ENCODE measurements at places on chromosomes 1 and 21.
A peak's percentile ranks its signal among the peaks of the same experiment; 100 is the strongest.

DNA sequence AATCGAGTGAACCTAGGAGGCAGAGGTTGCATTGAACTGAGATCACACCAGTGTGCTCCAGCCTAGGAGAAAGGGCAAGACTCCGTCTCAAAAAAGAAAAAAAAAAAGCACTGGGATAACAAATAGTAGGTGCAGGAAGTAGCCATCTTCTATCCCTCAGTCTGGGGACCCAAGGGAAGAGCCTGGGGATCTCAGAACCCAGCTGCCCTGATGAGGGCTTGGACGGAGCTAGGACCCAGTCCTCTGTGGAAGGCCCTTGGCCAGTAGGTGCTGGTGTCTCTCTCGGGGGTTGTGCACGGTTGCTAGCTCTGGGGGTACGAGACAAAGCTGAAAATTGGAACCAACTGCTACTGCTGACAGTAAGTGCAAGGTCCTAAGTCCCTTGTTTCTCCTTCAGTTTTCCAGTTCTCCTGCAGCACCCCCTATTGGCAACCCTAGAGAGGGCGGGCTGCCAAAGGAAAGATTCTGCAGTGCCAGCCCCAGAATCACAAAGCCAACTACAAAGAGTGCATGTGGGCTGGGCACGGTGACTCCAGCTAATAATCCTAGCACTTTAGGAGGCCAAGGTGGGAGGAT lies 57.6 kb upstream of the KIF1B start:
- peak; percentile 43 for DNase-seq

DNA sequence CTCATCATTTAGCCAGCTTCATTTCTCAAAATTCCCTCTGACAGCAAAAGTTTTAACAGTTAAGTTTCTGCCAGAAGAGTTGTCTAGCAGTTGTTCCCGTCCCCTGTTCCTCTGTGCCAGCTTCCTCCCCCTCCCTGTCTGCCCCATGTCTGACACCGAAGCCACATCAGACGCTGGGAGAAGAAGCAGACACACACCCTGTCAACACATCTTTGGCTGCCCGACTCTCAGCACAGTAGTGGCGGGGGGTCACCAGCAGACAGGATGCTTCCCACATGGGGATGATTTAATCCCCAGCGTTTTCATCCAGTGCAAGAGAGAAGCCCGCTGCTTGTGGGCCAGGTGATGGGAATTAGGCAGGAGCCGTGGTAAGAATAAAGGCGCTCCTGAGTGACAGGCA lies 379.4 kb upstream of the RUNX1 start:
- DNase-seq: no peak

- DNase-seq: peak; percentile 29
Measured at GRCh38 chr1:151501474-151501873, 9.7 kb upstream of the CGN start.

DNA sequence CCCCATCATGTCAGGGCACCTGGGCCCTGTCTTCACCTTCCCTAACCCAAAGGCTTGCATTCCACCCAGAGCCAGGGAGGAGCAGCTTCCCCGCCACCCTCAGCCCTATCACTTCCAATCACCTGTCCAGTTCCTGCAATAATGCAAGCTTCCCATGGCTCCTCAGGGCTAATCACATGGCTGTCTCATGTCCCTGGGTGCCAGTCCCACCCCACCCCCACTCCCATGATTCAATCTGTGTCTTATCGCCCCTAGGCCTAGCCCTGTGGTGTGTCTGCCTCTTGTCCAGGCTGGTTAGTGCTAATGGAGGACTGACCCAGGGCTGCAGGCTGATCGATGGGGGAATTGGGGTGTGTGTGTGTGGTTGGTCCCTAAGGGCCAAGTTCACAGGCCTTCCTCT lies 11.0 kb upstream of the PEAR1 start:
- DNase-seq: no peak

DNA sequence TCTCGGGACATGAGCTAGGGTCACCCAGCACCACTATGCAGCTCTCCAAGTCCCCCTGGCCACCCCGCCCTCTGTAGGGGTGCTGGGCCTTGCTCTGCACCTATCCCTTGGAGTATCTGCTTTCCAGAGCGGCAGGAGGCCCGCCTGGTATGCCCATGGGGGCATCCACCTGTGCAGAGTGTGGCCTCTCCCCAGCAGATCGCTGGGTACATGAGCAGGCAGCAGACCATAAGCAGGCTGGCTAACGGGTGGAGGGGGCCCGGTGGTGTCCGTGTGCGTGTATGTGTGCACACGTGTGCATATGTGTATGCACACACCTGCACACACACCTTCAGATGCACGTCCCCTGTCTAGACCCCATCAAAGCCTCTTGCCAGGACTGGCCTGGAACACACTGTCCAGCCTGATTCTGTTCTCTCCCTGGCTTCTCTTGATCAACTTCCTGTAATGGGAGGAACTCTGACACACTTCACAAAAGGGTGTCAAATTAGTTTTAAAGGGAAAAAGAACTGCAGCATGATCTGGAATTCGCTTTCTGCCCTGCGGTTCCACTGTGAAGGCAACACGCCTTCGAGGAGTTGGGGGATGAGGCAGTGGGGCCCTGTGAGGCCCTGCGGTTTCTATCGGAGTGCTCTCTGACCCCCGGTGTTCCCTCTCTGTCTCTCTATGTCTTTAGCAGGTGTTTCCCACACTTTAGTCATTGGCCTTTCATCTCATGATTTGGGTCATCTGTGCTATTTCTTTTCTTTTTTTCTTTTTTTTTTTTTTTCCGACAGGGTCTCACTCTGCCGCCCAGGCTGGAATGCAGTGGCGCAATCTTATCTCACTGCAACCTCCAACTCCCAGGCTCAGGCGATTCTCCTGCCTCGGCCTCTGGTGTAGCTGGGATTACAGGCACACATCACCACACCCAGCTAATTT lies 17.2 kb upstream of the NPHP4 start:
- DNase-seq: no peak

GRCh38 chr1:33903210-33903589 lies 39.3 kb downstream of the HMGB4 start:
- peak; percentile 67 for DNase-seq

DNA sequence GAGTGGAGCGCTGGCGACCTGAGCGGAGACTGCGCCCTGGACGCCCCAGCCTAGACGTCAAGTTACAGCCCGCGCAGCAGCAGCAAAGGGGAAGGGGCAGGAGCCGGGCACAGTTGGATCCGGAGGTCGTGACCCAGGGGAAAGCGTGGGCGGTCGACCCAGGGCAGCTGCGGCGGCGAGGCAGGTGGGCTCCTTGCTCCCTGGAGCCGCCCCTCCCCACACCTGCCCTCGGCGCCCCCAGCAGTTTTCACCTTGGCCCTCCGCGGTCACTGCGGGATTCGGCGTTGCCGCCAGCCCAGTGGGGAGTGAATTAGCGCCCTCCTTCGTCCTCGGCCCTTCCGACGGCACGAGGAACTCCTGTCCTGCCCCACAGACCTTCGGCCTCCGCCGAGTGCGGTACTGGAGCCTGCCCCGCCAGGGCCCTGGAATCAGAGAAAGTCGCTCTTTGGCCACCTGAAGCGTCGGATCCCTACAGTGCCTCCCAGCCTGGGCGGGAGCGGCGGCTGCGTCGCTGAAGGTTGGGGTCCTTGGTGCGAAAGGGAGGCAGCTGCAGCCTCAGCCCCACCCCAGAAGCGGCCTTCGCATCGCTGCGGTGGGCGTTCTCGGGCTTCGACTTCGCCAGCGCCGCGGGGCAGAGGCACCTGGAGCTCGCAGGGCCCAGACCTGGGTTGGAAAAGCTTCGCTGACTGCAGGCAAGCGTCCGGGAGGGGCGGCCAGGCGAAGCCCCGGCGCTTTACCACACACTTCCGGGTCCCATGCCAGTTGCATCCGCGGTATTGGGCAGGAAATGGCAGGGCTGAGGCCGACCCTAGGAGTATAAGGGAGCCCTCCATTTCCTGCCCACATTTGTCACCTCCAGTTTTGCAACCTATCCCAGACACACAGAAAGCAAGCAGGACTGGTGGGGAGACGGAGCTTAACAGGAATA lies 4.2 kb downstream of the TFAP2E start:
- DNase-seq: peak; percentile 65

DNA sequence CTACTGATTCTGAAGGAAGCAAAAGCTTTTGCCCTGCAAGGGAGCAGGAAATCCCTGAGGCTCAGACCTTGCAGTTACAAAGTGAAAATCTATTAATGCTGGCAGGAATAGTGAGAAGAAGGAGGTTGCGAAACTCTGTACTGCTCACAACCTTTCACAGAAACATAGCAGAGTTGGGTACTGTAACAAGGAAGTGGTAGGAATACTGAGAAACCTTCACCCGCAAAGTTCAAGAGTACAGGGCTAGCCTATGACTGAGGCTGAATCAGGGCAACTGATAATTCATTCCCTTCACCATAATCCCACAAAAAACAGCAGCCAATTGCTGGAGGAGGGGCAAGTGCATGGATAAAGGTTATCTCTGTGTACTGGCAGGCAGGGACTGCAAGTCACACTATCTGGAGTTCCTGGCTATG lies 23.9 kb upstream of the KCTD3 start:
- DNase-seq: no peak

DNA sequence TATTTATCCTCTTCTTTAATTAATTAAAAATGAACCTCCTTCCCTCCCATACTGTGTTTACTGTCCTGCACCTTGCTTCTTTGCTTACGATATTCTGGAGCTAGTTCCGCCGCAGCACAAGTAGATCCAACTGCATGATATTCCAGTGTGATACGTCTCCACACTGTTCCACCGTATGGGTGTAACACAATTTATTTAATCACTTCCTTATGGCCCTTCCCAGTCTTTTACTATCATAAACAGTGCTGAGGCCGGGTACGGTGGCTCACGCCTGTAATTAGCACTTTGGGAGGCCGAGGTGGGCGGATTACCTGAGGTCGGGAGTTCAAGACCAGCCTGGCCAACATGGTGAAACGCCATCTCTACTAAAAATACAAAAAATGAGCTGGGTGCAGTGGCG lies 25.7 kb downstream of the CNST start:
- DNase-seq: no peak

DNA sequence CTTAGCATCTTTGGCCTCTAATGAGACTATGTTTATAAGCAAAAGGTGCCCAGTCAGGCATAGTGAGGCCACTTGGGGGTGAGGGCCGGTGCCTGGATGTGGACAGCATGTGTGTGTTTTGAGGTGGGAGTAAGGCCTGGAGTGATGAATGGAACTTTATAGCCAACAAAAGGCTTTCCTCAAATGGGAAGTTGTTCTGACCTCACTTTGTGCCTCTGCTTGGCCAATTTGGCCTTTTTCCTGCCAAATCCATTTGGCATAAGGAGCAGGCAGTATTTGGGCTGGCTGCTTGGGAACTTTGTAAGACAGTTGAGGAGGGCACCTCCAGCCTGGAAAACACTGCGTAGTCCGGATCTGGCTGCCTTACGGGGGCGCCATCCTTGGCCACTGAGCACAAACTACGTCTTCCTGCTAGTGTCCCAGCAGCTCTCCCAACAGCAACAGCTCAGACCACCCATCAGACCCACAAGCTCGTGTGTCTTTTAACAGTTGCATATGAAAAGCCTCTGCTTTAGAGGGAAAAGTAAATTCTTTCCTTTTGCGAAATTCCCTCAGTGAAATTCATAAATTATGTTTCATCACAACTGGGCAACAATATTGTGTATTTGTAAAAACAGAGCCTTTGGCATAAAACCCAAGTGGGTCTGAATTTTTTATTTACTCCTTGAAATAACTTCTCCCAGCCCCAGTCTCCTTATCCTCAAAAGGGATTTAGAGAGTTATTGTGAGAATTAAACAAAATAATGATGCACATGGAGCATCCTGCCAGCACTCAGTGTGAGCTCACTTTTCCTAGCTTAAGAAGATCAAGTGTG lies 322.9 kb downstream of the DISC1 start:
- DNase-seq: no peak

- DNase-seq: no peak
Measured at GRCh38 chr1:207486198-207486597, 9.8 kb upstream of the CR1 start.

DNA sequence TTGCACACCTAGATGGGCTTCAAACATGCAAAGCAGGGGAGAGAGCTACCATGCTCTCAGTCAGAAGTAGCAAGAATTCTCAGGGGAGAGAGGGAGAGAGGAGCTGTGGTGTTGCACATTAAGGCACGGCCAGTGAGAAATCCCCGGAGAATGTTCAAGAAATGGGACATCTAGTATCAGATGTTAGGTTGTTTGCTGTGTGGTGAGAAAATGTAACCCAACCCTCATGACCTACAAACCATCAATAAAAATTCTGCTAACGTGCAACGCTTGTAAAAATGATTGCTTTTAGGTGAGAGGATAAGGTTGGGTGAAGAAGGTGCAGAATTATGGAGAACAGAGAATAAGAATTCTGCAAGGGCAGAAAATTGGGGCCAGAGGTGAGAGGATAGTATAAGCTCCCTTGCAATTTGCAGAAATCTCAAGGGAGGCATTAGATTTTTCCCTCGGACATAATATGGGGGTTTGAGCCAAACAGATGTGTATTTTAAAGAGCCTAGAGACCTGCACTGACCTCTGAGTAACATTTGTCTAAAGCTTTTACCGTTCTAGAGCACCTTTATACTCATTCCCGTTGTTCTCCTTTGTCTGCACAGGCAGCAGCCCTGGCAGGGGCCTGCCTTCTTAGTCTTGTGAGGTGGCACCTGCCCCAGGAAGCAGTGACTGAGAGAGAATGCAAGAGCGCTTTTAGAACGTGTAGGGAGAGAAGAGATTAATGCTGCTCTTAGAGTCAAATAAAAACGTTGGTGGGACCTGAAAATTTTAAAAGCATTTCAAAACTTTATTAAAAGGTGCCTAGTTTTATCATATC lies 25.4 kb upstream of the KIAA0040 start:
- DNase-seq: peak; percentile 83

DNA sequence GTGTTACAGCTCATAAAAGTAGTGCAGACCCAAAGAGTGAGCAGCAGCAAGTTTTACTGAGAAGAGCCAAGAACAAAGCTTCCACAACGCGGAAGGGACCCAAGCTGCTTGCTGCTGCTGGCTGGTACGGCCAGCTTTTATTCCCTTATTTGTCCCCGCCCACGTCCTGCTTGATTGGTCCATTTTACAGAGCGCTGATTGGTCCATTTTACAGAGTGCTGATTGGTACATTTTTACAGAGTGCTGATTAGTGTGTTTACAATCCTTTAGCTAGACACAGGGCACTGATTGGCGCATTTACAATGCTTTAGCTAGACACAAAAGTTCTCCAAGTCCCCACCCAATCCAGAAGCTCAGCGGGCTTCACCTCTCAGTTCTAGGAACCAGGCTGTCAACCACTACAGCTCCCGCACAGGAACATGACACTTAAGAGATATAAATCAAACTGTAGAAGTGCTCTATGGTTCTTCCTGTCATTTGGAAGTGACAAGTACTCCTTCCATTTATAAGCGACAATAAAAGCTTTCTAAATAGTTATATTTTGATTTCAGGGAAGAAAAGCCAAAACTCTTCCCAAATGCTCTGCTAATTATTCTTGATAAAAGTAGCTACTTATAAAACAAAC lies 28.5 kb downstream of the RNF115 start:
- no peak for DNase-seq
